Neuronal stem cell (in vitro differentiated cells): ENCODE measurements at places on chromosomes 6 and 20.
A peak's percentile ranks its signal among the peaks of the same experiment; 100 is the strongest.

DNA sequence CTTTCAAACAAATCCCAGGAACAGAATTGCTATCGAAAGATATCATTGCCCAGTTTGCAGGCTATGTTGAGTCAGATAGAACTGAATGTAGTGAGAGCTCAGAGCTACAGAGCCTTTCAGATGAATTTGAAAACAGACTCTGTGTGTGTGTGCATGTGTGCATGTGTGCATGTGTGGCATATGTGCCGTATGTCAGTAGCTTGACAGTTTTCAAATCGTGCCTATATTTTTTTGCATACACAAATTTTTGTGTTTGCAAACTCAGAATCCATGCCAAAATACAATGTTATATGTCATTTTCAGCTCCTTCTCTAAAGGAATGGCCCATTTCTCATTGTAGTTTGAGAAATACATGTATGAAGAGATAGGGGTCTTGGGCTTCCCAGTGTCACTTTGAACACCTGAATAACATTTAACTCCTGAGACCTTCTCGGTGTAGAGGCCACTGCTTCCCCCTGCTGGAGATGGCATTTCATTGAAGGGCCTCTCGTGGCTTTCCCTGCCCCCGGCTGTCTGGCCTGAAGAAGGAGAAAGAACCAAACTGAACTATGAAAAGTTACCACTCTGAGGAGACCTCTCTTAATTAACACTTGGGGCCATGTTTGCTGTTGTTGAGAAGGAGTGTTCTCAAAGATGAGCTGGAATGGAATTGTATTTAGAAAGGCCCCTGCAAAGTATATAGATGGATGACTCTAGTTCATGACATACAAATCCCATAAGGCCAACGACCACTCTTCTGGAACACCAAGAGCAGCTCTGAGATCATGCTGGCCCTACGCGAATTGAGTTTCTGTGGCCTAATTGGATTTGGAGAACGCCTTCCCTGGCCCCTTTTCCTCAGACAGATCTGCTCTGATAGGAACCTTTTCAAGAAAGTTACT is 58.7 kb downstream of the VAPB start:
- DNase-seq = peak; percentile 27

DNA sequence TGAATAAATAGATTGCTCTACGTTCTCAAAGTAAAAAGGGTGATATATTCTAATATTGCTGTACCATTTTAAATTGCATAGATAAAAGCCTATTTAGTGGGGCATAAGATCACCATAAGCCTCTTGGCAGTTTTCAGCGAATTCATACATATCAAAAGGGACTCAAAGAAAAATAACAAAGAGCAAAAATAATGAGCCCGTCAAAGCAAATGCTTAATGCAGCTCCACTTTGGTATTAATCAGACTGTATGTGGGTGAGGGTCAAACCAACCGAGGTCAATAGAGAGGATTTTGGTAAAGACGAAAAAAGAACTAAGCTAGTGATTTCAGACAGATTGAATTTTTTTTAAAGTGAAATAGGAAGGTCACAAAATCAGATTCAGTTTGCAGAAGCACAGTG is 598.8 kb downstream of the GRIK2 start:
- DNase-seq = no peak

- no peak for DNase-seq
Observed at GRCh38 chr20:58469616-58470015, 45.6 kb downstream of the APCDD1L start.

DNA sequence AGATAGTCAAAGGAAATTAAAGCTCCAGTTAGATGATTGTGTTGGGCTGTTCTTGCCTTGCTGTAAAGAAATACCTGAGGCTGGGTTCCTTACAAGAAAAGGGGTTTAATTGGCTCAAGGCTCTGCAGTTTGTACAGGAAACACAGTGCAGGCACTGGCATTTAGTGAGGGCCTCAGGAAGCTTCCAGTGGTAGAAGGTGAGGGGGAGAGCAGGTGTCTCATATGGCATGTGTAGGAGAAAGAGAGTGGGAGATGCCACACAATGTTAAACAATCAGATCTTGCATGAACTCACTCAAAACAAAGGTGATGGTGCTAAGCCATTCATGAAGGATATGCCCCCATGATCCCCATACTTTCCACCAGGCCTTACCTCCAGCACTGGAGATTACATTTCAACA is 493.5 kb upstream of the IMPG1 start:
- no peak for DNase-seq

DNA sequence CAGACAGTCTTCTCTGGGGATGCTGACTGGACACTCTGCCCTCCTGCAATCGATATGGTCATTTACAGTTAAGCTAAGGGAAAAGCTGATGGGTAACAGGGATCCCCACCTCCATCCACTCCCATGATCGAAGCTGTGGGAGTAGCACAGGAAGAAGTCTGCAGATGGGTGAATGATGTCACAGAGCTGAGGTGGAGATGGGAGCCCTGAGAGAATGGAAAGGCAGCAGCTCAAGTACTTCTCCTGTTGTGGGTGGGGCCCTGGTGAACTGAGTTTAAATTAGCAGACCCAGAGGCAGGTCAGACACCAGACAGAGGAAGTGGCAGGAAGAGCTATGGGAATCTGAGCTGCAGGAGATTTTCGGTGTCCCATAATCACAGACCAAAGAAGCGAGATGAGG is 29.0 kb downstream of the HDGFL1 start:
- no peak for DNase-seq

GRCh38 chr20:4721719-4722118 is at the start of gene PRND:
TSS of gene PRND (plus strand) at chr20:4721909. CDS start at chr20:4724552, 2,643 bp downstream.
- no peak for DNase-seq

GRCh38 chr6:135594000-135594399 is 96.5 kb upstream of the AHI1 start:
- no peak for DNase-seq

DNA sequence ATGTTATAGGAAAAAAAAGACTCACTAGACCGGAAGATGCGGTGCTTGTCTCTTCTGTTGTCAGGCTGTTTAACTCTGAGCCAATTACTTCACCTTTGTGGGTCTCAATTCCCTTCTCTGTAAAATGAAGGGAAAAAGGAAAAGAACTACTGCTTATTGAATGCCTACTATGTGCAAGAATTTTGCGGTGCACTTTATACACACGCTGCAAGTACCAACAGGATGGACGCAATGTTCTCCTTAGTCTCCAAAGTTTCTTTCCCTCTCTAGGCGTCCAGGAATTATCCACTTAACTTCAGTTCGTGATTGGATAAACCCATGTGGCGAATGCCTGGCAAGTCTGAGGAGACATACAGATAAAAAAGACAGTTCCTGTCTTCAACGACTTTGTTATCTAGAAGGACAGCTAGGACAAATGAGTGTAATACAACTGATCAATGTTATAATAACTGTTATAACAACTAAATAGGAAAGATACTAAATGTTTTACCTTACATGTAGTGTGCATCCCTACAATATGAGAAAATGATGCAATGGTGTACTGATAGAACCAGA is 69.0 kb upstream of the JARID2 start:
- DNase-seq = peak; percentile 32

DNA sequence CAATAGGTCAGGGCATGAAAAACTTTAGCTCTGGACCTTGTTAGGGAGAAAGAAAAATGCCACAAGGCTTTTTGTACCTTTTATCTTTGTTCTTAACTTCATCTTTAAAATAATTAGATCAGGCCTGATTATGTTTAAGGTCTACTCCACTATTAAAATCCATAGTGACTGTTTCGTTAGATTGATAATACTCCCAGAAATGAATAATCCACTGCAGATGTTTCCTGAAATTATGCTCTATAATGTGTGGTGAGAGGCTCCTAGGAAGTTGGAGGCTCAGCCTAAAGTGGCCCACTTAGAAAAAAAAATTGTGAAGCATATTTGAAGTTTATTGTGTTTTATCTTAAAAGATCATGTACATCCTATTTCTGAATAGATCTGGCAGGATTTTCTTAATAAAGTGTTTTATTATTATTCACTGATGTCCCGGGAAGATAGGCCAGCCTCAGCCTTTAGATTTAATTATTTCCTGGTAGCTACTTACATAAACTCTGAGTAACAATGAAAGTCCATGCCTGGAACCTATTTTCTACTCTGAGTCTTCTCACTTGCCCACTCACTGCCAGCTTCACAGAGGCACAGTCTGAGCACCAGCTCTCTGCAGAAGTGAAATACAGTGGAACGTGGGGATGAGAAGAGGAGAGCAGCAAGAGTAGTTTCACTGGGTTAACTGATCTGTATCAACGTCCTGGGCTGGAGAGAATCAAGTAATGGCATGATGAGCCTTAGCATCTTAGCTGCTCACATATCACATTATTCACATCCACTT is 126.8 kb upstream of the TMEM170B start:
- DNase-seq = no peak

DNA sequence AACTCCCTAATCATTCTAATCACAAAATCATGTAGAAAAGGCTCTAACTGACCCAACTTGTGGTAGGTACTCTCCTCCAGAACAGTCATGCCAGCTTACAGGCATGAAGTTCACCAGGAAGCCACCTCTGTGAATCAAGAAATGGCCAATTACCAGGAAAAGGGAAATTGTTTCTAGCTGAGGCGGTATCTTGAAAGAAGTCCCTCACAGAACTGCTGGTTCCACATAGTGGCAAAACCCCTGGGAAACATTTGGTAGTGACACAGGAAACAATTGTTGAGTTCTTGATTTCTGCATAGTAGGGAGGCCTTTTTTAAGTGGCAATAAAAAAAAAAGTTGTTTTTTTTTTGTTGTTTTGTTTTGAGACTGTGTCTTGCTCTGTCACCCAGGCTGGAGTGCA is 3.4 kb upstream of the ZHX3 start:
- DNase-seq = no peak

- DNase-seq = no peak
Observed at GRCh38 chr6:134282816-134283215, 35.1 kb downstream of the SGK1 start.

DNA sequence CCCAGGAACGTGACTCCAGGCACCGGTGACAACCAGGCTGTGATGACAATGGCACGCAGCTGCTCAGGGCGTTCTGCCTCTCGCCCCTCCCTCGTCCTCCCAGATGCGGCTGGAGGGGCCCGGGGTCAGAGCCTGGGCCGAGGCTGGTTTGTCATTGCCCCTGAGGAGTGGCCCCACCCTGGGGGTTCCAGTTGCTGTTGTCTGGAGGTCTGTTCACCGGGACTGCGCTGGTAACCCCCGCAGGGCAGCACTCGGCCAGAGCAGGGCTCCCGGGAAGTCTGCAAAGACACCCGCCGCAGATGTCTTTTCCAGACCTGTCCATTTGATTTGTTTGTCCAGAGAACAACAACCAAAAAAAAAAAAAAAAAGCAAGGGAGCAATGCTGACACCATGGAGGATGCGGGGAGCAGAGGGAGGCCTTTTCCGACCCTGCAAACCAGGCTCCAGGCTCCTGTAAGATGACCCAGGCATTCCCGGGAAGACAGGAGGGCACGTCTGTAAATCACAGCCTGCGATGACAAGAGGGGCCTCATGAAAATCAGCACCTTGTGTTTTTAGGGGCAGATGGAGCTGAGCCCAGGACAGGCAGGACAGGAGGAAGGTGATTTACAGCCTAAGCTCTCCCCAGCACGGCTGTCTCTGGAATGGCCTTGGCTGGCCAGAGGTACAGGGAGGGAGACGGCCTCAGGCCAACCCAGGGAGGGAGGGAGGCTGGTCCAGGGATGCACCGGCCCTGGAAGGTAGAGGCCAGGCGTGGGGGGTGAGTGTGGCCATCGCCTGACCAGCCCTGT is 189.3 kb downstream of the ERMARD start:
- DNase-seq = no peak

DNA sequence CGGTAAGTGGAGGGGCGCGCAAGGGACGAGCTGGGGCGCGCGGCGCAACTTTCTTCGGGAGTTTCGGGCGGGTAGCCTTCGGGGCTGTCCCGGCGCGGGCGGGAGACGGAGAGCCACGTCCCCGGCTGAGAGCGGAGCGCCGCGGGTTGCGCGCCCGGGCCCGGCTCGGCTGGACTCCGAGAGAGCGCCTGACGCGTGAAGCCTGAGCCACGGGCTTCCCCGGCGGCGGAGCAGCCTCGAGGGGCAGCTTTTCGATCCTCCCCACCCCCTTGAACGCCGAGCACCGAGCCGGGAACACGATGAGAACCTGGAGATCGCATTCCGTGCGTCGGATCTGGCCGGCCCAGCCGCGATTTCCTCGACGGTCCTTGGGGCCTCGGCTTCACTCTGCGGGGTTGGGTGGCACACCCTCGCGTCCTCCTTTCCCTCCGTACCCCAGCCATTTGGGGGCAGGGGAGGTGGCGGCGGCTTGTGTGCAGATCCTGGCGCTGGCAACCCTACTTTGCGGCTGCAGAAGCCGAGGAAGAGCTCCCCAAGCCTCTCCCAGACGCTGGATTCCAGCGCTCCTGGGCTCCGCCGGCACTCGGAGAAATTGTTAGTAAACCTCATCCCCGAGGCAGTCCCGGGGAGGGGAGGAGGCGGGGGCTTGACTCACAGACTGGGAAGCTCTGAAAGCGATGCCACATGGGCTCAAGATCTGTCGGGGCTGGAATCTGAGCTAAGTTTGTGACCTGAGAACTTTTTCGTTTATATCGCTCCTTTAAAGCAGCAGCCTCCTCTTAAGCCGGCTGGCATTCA is 572 bp downstream of the DSE start:
- peak; percentile 71 for DNase-seq

- peak; percentile 68 for DNase-seq
Observed at GRCh38 chr6:43608310-43608763, 20.7 kb downstream of the GTPBP2 start.

DNA sequence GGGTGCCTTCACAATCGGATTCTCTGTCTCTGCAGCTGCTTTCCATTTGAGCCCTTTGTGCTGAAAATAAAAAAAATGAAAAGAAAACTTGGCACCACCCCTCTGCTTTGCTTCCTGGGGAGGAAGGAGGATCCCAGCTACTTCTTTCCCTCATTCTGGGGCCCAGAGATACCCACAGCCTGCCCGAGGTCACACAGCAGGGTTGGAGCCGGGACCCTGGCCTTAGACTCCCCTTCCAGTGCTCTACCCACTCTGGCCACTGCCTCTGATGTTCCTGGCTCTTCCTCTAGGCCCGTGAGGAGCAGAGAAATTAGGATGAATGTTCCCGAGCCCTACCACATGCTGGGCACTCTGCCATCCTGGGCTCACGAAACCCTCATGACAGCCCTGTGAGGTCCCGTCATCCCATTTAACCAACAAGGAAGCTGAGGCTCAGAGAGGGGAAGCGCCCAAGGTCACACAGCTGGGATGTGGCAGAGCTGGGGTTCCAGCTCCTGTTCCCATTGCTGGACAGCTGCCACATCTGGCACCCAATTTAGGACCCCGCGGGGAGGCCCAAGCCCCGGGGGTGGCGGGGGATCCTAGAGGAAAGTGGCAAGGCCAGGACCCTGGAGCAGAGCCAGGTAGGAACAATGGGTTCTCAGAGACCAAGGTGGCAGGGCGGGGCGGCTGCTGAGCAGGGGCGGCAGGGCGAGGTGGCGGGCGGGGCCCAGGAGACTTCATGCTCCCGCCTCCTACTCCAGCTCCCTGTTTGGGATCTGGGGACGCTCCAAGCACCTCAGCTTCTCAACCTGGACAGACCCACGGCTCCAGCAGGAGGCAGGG is 76.6 kb downstream of the CEBPB start:
- DNase-seq = no peak

GRCh38 chr6:53568776-53569616 is 24.1 kb upstream of the GCLC start:
- DNase-seq = no peak

DNA sequence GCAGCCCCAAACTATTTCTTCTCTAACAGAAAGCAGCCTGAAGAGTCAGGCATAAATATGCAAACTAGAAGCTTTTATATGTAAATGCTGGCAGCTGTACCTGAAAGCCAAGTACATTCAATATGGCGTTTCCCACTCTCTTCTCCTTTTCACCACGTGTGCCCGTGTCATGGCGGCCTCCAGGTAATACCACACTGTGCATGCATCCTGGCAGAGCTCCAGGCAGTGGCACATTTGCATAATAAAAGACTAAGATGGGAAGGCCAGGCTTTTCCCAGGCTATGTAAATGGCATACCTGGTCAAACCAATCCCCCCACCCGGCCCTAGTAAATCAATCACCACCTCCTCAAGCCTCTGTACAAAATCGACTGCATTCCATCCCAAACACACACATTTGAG is 120.6 kb downstream of the MMUT start:
- no peak for DNase-seq
